Cerebellar nuclear complex (tissue), 1 donor: ENCODE measurements at places on chromosomes 6 and 20.

GRCh38 chr20:61186771-61187472, 65.1 kb upstream of the CDH4 start:
- no peak for DNase-seq

- no peak for DNase-seq
Measured at GRCh38 chr6:34236443-34237315, at the start of gene HMGA1. HMGA1 (plus strand) TSS chr6:34236873; CDS start chr6:34240781, 3,908 bp downstream.

DNA sequence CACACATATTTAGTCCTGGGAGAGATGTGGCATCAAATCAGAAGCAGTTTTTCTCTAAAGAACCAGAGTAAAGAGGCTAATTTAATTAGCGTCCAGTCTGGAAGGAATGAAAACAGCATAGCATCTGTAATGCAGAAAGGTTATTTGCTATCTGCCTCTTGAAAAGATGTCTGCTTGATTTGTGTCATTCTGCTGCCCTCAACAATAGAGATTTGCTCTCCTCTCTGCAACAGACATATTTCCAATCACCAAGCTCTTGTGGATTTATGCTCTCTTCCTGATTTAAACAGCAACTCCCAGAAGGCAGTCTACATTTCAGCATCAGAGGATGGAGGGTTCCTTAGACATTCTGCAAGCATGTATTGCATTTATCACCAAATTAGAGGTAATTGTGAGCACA, 53.5 kb upstream of the AKAP12 start:
- no peak for DNase-seq

DNA sequence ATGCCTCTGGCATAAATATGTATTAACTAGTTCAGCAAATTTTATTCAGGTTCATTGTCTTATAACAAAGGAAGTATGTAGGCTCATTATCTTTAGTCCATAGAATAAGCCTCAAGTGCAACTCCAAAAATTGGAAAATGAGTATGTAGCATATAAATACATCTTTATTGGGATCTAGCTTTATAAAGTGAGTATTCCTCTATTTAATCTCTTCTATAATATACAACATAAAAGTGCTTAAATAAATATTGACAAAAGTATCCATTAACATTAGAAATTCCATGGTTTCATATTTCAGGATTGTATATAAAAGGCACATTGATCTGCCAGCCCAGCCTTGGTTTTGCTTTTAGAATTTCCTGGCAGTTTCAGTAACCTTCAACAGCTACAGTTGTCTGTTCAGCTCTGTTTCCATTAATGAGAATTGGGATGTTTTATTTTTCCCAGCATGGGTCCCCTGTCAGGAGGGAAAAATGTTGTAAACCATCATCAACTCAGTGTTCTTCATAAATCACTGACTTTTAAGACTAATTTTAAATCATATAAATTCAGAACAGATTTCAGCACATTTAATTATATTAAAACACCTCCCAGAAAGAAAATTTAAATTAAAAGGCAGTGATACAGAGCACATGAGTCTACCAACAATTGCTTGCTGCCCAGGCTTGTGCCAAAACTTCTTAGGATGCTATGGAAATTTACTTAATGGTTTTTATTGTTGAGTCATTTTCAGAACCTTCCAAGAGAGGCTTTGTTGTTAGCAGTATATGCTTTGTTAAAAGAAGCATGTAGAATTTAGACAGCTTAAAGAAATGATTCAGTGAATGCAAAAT, 119.7 kb downstream of the ADGRG6 start:
- DNase-seq = no peak

DNA sequence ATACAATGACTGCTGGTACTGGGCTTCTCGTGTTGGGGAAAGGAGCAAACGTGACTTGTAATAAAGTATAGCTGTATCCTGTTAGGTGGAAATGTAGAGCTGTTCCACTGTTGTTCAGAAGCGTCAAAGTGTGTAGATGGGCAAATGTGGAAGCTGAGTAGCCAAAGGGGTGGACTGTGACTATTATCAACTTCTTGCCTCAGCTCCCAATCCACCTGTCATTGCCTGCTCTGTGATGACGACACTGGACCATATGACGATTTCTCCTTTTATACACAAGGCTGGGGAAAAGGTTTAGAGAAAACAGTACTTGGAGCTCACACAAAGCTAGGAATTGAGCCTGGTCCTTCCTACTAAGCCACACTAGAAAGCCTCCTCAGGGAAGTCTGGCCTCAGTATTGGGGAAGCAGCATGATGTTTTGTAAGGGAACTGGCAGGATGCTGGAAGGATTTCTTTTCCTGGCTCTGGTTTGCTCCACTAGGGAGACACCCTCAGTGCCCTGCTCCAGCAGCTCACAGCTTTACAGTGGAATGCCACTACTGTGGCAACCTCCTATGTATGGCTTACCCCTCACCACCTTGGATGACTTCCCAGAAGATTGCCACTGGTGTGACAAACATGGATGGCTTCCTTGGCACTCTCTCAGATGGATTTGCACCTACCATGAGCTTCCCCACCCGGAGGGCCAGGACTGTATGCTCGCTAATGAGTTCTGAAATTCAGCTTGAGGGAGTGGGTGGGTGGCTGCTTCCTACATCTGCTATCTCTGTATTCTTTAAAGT, 20.0 kb downstream of the CD164 start:
- DNase-seq = no peak

GRCh38 chr6:167049275-167049674, 50.1 kb downstream of the CEP43 start:
- DNase-seq = no peak

GRCh38 chr6:138087593-138088325, 19.5 kb downstream of the PERP start:
- DNase-seq = no peak

DNA sequence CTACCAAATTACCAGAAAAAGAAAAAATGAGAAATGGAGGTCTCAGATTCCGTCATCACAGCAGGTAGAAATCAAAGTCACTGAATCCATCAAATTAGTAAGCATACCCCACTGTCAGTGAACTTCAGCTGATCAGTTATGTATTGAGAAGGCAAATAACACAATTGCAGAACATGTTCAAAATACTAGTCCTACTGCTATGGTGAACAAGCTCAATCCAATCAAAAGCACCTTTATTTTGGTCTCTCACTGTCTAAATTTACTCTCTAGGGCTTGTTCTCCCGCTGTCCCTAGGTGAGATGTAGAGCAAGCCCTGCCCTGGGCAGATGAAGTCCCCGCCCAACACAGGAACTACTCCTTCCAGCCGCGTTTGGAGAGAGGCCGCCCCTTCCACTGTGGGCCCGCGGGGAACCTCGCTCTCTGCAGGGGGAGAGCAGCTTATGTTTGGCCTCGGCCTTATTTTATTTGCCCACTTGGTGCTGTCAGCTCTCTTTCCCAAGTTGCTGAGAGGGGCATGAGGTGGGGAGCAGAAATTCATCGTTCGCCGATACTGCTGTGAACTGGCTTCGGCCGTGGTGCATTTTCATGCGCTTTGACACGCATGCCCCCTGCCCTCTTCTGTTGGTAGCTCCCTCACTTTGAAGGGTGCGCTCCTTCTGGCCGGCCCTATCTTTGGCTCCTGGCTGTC, 14.3 kb upstream of the MAP1LC3A start:
- DNase-seq = no peak

DNA sequence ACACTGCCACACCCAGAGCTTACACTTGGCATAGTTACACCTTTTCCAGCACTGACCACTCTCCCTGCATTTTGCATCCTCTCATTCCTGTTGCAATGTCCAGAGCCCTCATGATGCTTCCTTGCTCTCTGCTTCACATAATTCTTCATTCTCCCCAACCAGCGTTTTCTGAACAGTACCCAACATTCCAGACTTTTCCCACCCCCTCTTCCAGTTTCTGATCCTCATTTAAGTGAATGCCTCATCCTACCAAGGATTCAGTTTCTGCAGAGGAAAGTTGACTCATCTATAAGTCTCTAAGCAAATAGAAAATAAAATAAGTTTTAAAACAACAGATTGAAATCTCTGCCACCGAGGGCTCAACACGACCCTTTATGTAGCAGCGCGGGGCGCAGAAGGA, 321.3 kb upstream of the TCF21 start:
- no peak for DNase-seq

DNA sequence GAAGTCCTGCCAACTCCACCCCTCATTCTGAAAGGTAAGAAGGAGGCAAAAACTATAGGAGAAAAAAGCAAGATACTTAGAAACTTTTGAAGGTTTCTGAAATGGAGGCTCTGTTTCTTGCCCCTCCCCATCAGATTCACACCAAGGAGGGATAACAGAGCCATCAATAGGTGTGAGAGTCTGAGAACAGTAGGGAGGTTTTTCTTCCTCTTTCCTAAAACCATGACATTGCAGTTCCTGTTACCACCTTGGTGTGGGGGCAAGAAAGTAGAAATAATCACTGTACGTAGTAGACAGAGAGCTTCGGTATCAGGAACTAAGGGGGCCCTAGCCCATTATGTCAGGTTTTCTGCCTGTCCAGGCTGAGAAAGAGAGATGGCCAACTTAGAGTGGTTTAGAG, 333.3 kb upstream of the SYNCRIP start:
- no peak for DNase-seq

- DNase-seq = peak; percentile 91
Measured at GRCh38 chr20:5848711-5849505, 98.7 kb downstream of the SHLD1 start.

DNA sequence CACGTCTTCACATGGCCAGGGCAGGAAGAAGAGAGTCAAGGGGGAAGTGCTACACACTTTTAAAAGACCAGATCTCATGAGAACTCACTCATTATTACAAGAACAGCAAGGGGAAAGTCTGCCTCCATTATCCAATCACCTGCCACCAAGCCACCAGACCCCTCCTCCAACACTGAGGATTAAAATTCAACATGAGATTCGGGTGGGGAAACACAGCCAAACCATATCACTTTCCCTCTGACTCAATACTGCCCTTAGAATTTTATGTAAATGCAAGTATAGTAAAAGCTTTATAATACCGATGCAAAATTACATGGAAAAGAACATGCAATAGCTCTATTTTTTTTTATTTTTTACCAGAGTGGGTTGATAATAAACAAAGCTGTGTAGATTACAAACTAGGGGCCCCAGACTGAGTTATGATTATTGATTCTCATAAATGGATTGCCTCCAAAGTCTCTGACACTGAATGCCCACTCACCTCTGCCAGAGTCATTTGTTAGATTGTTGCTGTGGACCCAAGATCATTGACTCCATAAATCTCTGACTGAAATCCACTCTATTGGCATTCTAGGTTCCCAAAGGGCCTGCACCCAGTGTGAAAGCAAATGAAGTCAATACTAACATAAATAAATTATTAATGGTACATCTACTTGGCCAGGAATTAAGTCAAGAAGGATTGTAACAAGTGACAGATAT, 184.8 kb upstream of the FUT9 start:
- DNase-seq = no peak

GRCh38 chr6:42366999-42367352, 84.8 kb downstream of the TRERF1 start:
- DNase-seq = no peak

DNA sequence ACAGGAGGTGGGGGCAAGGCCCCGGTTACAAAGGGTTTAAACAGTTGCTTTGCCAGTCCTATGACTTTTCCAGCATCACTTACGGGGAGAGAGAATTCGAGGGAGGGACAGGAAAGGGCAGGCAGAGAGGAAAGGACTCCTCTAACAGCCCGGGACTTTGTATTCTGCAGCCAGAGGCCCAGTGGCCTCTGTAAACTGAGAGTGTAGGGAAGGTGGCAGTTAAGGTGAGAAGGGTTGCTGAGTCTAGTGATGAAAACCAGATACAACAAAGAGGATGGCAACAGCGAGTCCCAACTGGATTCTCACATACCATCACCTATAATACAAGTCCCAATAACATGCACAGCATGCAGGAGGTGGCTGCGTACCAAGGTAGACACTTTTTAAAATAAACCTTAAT, 13.5 kb downstream of the PLAGL2 start:
- no peak for DNase-seq

- no peak for DNase-seq
Measured at GRCh38 chr6:161743509-161744178, 469.8 kb upstream of the AGPAT4 start.

- no peak for DNase-seq
Measured at GRCh38 chr6:156645097-156645496, 132.1 kb upstream of the ARID1B start.

- DNase-seq = no peak
Measured at GRCh38 chr20:10074513-10074912, 39.7 kb downstream of the ANKEF1 start.

- no peak for DNase-seq
Measured at GRCh38 chr6:90284236-90285041, 12.2 kb downstream of the BACH2 start.

DNA sequence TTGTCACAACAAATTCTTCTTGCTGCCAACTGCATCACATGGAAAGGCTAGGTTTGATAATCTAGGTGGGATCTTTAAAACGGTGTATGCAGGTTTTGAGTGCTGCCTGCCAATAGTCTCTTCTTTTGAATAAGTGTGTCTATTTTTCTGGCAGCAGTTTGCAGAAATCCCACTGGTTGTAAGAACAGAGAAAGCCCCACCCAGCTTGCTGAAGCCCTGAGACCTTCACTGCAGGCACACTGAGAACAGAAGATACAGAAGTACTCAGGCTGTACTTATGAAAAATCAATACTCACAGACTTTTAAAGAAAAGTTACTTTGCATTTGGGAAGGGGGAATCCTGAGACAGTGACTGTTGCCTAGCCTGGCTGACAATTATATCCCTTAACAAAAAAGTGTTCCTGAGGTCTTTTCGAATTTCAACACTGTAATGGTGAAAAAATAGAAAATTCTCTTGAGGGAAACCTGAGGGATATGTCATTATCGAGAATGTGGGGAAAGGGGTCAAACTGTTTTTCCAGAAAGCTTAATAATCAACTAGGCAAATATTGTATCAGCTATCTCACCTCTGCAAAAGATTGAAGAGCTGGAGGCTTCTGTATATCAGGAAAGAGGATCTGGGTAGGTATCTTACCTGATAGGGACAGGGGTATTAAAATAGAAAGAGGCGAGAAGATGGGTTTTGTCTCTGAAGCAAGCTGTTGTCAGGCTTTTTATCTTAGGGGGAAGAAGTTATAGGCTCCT, 199.9 kb downstream of the LRFN2 start:
- no peak for DNase-seq

DNA sequence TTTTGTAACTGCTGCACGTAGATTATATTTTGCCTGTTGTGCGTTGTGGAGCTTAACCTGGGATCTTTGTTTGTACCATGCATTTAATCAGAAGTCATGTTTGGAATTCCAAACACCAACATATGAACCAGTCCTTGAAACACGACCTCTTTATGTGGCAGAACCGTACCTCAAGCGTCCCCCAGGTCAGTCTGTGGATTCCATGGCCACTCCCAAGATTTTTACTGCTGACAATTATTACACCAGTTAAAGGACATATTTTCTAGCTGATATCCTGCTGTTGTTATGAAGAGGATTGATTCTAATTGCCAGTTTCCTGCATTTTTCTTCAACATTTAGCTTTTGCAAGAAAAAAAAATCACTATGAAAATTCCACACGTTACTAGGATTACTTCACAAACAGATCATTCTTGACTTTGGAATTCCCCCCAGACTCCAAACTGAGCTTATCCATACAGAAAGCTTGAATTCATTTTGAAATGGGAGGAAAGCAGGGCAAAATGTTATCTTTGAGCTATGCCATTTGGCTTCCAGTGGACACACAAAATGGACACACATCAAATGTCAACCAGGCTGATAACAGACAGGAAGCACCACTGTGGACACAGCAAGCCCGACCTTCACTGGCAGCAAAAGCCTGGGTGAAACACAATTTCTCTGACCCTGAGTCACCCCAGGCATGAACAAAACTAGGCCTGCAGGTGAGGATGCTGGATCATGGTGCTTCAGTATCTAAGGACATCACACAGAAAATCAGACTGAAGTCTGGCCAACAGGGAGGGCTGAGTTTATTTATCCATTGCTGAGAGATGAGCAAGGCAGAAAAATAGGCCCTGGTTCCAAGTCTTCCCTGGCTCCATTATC, 542.9 kb upstream of the JAG1 start:
- DNase-seq = no peak

- no peak for DNase-seq
Measured at GRCh38 chr6:221531-222349, 70.5 kb upstream of the DUSP22 start.
